Cortex of kidney (tissue), 1 donor: ENCODE measurements at places on chromosomes 3 and 15.

GRCh38 chr3:128072454-128073184 lies 20.4 kb downstream of the SEC61A1 start:
- no peak for DNase-seq

DNA sequence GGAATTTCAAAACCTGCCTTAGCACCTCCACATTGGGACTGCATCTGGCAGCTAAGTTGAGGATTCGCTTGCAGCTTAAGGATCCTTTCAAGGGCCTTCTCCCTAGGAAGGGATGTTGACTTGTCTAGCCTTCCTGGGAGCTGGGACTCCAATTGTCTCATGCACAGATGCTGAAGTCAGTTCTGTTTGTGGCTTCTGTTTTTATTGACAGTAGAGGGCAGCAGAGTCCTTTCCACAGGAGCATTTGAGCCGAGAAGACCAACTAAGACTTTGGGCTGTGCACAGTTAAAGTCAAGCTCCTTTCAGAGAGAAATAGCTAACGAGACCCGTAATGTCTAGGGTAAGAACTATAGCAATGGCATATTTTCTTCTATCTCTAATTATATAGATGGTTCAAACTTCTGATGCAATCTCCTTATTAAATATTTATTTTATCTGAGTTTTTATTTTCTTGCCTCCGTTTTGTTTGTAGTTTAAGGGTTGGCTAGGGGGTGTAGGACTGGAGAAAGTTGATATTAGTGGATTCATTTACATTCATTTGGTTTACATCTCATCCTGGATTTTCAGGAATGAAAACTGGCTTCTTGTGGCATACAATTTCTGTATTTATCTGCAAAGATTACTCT lies 59.7 kb upstream of the KBTBD8 start:
- no peak for DNase-seq

DNA sequence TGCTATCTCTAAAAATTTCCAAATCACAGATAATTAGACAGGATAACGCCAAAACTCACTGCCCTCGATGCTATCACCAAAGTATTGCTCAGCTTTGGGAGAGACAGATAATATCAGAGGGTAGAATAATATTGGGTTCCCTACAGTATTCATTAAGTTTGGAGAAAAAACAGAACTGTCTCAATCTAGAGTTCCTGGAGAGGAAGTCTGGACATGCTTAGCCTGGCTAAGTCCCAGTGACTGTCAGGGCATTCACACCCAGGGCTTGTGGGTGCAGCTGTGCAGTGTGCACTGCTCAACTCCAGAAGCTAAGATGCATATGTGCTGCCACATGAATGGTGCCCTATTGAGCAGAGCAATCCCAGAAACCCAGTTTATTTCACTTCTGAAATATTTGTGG lies 459.6 kb upstream of the DPH6 start:
- no peak for DNase-seq

GRCh38 chr3:66539466-66539989 lies 38.7 kb upstream of the LRIG1 start:
- no peak for DNase-seq

GRCh38 chr3:155391551-155391958 lies 98.1 kb upstream of the STRIT1 start:
- no peak for DNase-seq

DNA sequence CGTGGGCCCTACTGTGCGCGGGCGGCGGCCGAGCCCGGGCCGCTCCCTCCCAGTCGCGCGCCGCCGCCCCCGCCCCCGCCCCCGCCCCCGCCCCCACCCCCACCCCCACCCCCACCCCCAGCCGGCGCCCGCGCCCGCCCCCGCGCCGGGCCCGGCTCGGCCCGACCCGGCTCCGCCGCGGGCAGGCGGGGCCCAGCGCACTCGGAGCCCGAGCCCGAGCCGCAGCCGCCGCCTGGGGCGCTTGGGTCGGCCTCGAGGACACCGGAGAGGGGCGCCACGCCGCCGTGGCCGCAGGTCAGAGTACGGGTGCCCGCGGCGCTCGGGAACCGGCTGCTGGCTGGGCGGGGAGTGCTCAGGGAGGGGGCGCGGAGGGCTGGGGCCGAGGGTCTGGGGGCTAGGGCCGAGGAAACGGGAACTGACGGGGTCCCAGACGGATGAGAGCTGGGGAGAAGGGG lies 1.1 kb upstream of the PPARG start:
- DNase-seq, result no peak
